Activated T-helper 1 cell treated with anti-CD3 and anti-CD28 coated beads, Interleukin-12 subunit alpha, Interleukin-12 subunit beta, Interleukin-2, Interleukin-4 antibody, amounts not matched to agents 30 ng/mL and 10 ng/mL and 1 ng/mL, durations not matched to agents 14 hours and 24 hours and 36 hours (primary cell): ENCODE measurements at places on chromosomes 16 and 17. TPM values are rescaled to one million over a fixed set of nuclear protein-coding genes. Genes with fewer than 3 reads are reported as not detected.

GRCh38 chr17:64306850-64307463 is 43.9 kb upstream of the TEX2 start:
- peak; percentile 43 for DNase-seq

- peak; percentile 76 for DNase-seq
These were observed 11.7 kb downstream of the ABCC1 start for GRCh38 chr16:15961060-15961511.

GRCh38 chr17:16915752-16916556 is 56.0 kb downstream of the TNFRSF13B start:
- no peak for DNase-seq

DNA sequence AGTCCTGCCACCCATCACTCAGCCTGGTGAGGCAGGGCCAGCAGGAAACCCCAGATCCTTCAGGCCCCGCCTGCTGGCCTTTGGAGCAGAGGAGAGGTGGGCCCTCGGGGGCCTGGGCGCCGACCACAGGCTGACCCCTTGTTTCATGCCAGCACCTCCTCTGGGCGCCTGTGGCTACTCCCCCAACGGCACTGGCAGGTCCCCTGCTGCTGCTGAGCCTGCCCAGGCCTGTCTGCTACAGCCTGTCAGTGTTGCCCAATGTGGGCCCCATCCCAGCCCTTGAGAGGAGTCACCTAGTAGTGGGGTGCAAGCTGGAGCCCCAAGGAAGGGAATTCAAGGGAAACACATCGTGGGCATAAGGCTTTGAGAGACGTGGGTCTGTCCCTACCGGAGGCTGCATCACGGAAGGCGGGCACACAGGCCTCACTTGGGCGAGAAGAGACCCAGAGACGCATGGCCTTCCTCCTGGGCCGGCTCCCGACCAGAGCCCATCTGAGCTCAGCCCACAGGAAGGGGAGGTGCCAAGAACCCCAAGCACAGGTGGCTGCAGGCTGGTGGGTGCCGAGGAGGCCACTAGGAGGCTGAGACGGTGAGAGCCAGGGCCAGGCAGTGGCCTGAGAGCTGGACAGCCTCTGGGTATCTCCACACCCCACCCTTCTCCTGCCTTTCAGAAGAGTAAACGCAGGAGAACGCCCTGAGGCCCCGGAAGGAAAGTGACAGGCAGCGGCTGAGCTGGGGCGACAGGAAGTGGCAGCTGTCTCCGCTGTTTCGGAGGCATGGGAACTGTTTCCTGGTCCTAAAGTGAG is 8.0 kb upstream of the FASN start:
- DNase-seq: peak; percentile 54

DNA sequence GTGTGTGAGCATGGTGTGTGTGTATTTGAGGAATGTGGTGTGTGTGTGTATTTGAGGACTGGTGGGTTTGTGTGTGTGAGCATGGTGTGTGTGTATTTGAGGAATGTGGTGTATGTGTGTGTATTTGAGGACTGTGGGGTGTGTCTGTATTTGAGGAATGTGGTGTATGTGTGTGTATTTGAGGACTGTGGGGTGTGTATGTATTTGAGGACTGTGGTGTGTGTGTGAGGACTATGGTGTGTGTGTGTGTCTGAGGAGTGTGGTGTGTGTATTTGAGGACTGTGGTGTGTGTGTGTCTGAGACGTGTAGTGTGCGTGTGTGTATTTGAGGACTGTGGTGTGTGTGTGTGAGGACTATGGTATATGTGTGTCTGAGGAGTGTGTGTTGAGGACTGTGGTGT is 18.0 kb upstream of the CACNG1 start:
- no peak for DNase-seq

GRCh38 chr17:8542599-8543502 is 87.7 kb downstream of the MYH10 start:
- DNase-seq: no peak

DNA sequence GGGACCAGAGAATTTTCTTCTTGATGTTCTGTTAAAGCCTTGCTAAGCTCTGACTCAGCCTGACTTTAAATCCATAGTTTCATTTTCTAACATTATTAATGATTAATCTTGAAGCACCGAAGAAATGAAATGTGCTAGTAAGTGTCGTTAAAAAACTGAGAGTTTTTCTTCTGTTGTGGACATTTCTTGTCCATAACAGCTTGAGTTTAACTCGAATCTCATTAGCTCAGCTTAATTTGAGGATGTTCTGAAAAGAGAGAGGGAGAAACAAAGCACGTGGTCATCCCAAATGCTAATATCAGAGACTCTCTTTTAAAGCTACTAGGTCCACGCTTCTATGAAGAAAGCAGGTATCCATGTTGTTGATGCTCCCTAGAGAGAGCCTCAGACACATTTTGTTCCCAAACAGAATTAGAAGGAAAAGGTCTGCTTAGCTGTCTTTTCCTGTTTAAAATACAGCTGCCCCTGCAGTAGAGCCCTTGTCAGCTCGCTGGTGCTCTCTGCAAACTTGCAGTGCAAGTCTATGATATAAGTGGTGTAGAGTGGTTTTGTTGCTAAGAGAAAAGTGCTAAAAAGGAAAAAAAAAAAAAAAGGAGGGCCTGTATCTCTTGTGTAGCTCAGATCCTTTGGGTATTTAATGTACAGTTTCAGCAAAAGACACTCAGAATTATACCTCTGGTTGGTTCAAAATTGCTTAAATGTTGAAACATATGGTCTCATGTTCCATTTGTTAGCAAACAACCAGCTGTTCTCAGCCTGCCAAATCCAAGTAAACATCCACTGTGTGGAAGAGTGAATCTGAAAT is 191.1 kb upstream of the TBX2 start:
- no peak for DNase-seq

DNA sequence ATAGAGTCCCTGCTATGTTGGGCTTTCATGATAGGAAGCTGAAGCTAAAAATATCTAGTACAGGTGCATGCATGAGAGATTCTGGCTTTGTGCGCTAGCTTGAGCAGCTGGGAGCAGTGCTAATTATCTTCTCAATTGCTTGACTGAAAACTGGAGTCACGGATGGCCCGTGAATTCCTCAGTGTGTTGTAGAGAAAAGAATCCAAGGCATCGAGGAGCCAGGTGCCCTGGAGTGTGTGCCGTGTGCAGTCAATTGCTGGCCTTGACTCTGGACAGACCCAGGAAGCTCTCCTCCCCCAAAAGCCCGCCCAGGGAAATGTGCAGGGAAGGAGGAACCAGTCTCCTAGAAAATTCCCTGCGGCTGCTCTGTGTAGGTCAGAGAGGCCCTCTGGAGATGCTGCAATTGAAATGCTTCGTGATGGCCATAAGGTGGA is 14.2 kb downstream of the LGALS3BP start:
- DNase-seq: no peak

DNA sequence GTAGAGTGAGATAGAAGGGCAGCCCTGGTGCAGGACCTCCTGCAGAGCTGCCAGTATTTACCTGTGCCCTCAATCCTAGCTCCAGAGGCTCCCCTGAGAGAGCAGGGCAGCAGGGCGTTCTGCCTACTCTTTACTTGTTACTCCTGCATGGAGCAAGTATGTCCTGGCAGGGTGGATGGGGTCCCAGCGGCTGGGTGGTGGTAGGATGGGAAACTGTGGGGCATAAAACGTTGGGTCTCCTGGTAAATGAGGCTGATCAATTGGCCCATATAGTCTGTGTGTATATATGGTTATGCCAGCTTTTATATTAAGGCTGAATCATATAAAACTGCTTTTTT is 192.0 kb downstream of the NTN1 start:
- DNase-seq: no peak

DNA sequence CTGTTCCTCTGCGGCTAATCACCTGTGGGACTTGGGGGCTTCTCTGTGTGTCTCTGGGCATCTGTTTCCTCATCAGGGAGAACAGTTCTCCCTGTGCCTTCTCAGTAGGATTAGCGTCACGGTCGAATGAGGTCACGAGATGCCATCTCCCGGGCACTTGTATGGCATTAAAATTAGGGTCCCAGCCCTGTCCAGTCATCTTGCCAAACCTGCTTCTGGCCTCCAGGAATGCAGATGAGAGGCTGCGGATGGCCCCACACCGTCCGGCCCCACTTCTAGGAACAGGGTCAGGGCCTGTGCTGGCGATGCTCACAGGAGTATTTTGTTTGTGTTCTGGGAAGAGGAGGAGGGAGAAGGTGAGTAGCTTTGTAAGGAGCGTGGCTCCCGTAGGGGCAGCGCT is 58.5 kb downstream of the OR1D5 start:
- DNase-seq: no peak

GRCh38 chr17:5210091-5210490 is 18.4 kb upstream of the ZNF594 start:
- no peak for DNase-seq

GRCh38 chr17:16953841-16954240 is 18.1 kb downstream of the TNFRSF13B start:
- DNase-seq: no peak

DNA sequence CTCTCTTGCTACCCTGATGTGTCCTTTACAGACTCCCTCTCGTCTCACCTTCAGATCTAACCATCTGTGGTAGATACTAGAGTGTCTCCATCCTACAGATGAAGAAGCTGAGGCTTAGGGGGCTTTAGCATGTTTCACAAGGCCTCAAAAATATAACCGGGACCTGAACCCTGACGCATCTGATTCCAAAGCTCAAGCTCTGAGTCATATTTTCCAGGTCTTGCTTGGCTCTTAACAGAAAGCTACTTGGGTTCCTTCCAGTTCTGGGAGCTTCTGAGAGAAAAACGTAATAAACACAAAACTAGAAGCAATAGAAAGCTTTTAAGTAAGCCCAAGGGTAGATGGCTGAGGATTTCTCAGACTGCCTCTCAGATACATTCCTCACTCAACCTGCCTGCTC is 224.3 kb upstream of the EEF2KMT start:
- DNase-seq: no peak

DNA sequence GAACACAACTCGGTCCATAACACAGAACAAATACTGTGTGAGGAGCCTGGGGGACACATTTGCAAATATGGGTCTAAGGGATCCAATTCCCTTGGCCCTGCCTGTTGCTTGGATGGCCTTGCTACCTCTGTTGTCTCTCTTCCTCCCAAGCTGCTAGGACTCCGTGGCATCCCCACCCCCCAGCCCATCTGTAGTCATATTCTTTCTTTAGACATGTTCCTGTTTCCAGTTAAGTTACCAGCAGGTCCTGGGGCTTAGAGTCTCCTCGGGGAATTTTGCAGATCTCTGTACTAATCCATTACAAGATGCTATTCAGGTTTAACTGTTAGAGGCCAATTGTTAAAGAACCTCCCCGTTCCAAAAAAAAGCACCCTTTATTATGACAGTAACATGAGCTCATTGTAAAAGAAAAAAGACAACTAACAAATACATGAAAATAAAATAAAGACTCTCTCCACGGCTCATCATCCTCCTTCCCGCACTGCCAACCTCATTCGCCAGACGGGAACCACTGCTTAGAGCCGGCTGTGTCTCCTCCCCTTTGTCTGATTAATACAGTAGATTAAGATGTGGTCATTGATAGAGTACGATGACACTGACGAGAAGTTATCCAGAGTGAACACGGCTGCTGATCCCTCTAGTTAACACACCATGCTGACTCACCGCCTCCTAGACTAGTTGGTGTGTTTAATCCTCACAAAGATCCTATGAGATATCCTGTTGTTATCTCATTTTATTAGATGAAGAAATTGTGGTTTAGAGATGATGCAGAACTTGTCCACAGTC is 22.2 kb downstream of the HS3ST4 start:
- no peak for DNase-seq

- peak; percentile 4 for DNase-seq
These were observed 79.1 kb downstream of the C17orf67 start for GRCh38 chr17:56754523-56755208.

GRCh38 chr17:38658741-38659345 is 15.9 kb downstream of the EPOP start:
- DNase-seq: no peak

- DNase-seq: no peak
These were observed 2.2 kb downstream of the MLYCD start for GRCh38 chr16:83901101-83901500.

DNA sequence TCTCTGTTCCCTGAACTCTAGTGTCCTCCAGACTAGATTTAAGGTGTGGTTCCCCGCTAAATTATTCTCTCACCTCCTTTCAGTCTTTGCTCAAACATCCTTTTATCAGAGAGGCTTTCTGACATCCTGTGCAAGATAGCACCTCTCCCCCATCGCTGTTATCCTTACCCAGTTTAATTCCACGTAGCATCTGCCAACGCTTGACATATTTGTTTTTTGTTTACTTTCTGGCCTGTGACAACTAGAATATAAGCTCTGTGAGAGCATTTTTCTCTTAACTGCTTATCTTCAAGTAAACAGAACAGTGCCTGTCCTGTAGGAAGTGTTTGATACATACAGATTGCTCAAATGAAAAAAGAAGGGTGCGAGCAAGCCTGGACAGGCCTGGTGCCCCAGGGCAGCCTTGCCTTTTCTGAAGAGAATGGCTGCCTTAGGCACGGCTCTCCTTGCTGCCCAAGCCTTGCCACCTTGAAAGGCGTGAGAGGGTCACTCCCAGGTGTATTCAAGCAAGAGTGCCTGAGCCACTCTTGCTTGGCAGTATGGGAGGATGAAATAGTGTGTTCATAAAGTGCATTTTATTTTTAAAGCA is 9.7 kb downstream of the DYNLL2 start:
- DNase-seq: no peak

- no peak for DNase-seq
These were observed 5.1 kb downstream of the PLCG2 start for GRCh38 chr16:81784072-81784795.

GRCh38 chr16:51637770-51638094 is 486.7 kb upstream of the SALL1 start:
- DNase-seq: no peak

- no peak for DNase-seq
These were observed 686 bp upstream of the RHOT2 start for GRCh38 chr16:667113-667779.

DNA sequence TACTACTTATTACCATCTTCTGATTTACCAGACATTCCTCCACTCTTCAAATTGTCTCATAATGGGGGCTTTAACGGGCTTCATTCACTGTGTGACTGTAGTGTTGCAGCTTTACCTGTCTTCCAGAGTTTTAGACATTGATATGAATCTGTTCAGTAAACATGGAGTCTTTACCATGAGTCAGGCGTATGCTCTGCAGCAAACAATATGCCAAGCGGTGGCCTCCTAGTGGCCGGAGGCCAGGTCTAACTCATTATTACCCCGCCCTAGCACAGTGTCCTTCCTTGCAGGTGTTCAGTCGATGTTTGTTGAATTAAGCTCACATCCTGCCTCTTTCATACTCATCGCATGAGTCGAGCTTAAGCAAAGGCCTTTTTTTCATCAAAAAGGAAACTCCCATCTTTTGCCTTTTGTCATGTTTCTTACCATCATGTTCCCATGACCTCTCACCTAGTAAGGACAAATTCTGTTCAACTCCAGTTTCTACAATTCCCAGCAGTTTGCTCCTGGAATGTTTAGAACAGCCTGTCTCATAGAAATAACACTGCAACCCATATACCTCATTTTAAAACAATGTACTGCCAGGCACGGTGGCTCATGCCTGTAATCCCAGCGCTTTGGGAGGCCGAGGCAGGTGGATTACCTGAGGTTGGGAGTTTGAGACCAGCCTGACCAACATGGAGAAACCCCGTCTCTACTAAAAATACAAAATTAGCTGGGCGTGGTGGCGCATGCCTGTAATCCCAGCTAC is 39.4 kb downstream of the TUBD1 start:
- peak; percentile 60 for DNase-seq

The HOXB7 gene
- total RNA-seq: 0.49 and 0.51 TPM in 2 replicates

The TNS4 gene
- total RNA-seq: 14.5 and 15.5 TPM in 2 replicates

The NLRC3 gene
- 21.8 and 24.4 TPM in 2 replicates for total RNA-seq

The HBA2 gene
- total RNA-seq: 0.57 and 0.59 TPM in 2 replicates

The ATP2C2 gene
- total RNA-seq: not detected in 2 replicates

The RILP gene
- 6.8 and 7.4 TPM in 2 replicates for total RNA-seq

The ANKFN1 gene
- not detected in 2 replicates for total RNA-seq

The ARSG gene
- 5.5 and 6.7 TPM in 2 replicates for total RNA-seq

The TBC1D26 gene
- total RNA-seq: 0.05 TPM in 1 of 2 replicates, not detected in the other

The TRIM72 gene
- total RNA-seq: 0.10 and 0.15 TPM in 2 replicates

The NOD2 gene
- 6.7 and 7.3 TPM in 2 replicates for total RNA-seq

The CTRL gene
- 5.5 and 6.9 TPM in 2 replicates for total RNA-seq

The PRSS33 gene
- total RNA-seq: 0.10 TPM in 1 of 2 replicates, not detected in the other

The GCGR gene
- not detected in 2 replicates for total RNA-seq
